ENCODE measurements at places on chromosomes 11 and 22.
A peak's percentile ranks its signal among the peaks of the same experiment; 100 is the strongest.

DNA sequence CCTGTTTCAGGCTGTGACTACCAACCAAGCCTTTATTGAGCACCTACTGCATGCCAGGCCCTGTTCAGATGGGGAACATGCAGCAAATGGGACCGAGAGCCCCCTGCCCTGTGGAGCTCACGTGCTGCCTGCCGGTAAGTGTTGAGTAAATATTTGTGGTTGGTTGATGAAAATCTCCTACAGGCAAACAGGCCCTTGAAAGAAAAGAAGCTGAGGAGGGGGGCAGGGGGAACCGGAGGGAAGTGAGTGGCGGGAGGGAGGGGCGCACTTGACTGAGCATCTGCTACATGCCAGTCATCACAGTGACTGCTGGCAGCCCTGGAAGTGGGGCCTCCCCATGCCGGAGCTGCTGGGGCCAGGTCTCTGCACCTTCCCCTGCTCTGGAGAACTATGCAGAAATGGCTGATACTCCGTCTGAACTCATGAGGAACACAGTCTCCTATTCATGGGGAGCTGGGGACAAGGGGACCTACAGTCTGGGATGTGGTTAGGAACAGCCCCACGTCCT, 34.2 kb downstream of the MACROD1 start:
- peak overlapping the region; percentile 60 for H3K27ac ChIP-seq
- peaks cover 30% of the 10 kb centered on the region for H3K4me1 ChIP-seq
- no peak for DNase-seq

- H3K36me3 ChIP-seq: no peaks in the 10 kb centered on the region
- no peak overlapping the region for H3K4me3 ChIP-seq
- H3K27me3 ChIP-seq: no peaks in the 10 kb centered on the region
- no peak for DNase-seq
Measured at GRCh38 chr22:47631571-47632102, 869.2 kb downstream of the TBC1D22A start.

DNA sequence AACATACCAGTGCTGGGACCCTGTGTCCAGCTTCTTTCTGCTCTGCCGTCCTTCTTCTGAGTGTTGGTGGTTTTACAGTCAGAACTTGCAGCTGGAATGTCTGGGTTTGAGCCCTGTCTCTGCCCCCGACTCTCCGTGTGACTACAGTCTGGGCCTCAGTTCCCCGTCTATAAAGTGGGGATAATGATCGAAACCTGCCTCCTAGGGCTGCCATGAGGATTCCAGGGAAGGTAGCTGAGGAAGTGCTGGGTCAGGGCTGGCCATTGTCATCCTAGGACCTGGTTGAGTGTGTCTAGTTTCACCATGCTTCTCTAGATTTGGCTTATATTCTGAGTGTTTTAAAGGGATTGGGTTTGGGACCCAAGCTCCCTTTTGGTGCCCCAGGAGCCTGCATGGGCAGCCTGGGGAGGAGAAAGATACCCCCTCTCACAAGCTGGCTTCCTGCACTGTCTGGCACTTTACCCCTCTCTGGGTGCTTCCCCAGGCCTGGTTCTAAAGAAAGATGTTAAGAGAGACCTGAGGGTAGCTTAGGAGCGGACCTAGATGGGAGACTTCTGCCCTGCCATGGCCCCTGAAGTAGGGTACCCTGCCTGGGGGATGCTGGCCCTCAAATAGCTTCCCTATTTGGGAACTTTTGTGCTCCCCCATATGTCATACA, 49.9 kb downstream of the TSPAN18 start:
- H3K27me3 ChIP-seq: no peaks in the 10 kb centered on the region
- H3K36me3 ChIP-seq: no peaks in the 10 kb centered on the region
- DNase-seq: no peak
- no peak overlapping the region for H3K27ac ChIP-seq
- no peak overlapping the region for H3K4me3 ChIP-seq
- peaks cover 25% of the 10 kb centered on the region for H3K4me1 ChIP-seq

GRCh38 chr11:130407978-130408377, 20.4 kb downstream of the ADAMTS8 start:
- no peaks in the 10 kb centered on the region for H3K4me1 ChIP-seq
- H3K36me3 ChIP-seq: no peaks in the 10 kb centered on the region
- peaks cover 7% of the 10 kb centered on the region for H3K27me3 ChIP-seq
- DNase-seq: no peak
- no peak overlapping the region for H3K27ac ChIP-seq

Data from cardiac muscle cell (in vitro differentiated cells and primary cell).